RPMI7951 (cell line): ENCODE measurements at places on chromosomes 2 and 18. TPM values are rescaled to one million over a fixed set of nuclear protein-coding genes. Genes with fewer than 3 reads are reported as not detected.
A peak's percentile ranks its signal among the peaks of the same experiment; 100 is the strongest.

Gene SIX3
- total RNA-seq = not detected in 2 replicates

Gene MYL1
- total RNA-seq = not detected in 2 replicates

Gene GULP1
- total RNA-seq = 83.9 and 87.0 TPM in 2 replicates

DNA sequence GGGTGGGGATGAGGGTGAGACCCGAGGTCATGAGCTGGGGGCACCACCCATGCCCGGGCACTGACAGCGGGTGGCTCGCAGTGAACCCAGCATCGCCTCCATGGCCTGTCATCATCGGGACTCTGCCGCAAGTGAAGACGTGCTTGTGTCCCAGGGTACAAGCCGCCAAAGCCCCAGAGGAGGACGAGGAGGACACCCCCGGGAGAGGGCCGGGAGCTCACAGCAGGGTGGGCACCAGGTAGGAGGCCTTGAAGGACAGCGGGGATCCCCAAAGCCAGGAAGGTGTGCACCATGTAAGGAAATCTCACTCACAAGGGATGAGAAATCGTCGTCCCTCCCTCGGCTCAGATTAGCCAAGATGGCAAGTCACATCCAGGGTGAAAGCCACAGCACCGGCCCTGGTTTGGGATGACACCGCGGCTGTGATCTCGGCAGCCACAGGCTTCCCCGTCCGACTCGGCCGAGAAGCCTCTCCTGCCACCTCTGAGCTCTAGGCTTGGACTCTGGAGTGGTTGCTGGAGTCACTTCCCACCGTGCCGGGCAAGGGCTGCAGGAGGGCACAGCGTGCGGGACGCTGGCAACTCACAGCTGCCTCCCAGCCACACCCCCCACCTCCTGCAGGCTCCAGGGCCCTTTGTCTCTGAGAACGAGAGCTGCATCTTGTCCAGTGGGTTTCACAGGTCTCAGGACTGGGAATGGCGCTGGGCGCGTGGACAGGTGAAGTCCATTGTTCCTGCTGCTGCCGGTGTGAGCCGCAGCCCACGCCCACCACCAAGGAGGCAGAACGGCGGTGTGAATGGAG, 81.6 kb upstream of the CTDP1 start:
- no peak for DNase-seq

- DNase-seq = no peak
These were observed 112.9 kb downstream of the CSRNP3 start for GRCh38 chr2:165582409-165582808.

DNA sequence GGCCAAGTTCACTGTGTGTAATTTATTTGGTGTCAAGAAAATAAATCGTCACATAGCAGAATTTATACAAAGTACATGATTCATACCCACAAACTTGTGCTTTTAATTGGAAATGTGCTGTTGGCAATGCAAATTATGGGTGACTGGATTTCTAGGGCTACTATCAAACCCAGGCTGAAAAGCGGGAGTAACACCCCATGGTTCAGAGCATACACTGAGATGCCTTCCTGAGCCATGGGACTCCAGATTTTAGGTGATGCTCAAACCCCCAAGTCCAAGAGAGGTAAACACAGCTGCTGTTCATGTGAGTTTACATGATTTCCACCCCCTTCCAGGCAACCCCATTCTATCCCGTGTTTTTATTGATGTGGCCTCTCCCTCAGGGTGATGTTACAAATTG, 565.9 kb upstream of the ID2 start:
- DNase-seq = peak; percentile 54

DNA sequence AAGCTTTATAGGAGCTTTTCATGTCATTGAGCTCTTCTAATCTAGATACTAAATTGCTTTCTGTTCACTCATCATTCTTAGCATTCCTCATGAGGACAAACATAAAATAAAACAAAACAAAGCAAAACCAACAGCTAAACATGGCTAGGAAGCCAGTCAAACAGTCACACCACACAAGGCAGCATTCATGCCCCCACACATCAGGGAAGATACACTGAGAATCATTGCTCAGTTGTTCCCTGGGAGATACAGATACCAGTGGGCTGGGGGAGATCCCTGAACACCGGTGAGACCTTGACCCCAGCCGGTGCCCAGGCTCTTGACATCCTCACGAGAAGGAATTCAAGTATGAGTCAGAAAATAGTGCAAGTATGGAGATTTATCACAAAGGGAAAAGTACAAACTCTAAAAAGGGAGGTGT, 177.9 kb upstream of the ARL4C start:
- peak; percentile 74 for DNase-seq

- DNase-seq = peak; percentile 72
These were observed 41.3 kb downstream of the SCG2 start for GRCh38 chr2:223560749-223561435.

DNA sequence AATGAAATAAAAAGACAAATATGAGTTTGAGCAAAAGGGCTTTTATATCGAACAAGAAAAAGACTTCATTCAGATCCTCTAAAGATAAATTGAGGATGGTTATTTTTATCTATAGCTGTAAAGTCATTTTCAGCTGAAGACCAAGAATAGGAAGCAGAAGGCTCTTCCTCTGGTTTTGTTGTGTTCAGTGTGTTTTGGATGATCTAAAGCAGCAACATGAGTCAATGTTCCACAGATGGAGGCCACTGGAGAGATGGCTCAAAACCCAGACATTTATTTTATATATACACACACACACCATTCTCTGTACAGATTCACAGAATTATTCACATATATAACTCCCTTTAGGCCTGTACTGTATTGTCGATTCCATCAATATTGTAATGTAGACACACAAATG, 424.3 kb downstream of the MBD2 start:
- no peak for DNase-seq

- no peak for DNase-seq
These were observed 112.2 kb upstream of the TTC39C start for GRCh38 chr18:23902396-23902795.

DNA sequence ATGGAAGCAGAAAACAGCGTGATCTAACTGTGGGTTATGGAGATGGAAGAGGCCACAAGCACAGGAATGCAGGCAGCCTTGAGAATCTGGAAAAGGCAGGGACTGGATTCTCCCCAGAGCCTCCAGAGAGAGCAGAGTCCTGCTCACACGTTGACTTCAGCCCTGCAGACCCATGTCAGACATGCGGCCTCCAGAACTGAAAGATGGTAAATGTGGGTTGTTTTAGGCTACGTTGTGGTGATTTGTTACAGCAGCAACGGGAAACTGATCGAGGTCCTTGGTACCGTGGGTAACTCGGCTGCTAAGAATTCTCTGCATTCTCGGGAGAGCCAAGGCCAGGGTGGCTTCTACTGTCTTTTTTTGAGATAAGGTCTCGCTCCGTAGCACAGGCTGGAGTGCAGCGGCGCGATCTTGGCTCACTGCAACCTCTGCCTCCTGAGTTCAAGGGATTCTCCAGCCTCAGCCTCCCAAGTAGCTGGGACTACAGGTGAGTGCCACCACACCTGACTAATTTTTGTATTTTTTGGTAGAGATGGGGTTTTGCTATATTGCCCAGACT, 97.1 kb downstream of the ACKR3 start:
- no peak for DNase-seq

- DNase-seq = no peak
These were observed 2.0 kb downstream of the ESPNL start for GRCh38 chr2:238101891-238102841.

DNA sequence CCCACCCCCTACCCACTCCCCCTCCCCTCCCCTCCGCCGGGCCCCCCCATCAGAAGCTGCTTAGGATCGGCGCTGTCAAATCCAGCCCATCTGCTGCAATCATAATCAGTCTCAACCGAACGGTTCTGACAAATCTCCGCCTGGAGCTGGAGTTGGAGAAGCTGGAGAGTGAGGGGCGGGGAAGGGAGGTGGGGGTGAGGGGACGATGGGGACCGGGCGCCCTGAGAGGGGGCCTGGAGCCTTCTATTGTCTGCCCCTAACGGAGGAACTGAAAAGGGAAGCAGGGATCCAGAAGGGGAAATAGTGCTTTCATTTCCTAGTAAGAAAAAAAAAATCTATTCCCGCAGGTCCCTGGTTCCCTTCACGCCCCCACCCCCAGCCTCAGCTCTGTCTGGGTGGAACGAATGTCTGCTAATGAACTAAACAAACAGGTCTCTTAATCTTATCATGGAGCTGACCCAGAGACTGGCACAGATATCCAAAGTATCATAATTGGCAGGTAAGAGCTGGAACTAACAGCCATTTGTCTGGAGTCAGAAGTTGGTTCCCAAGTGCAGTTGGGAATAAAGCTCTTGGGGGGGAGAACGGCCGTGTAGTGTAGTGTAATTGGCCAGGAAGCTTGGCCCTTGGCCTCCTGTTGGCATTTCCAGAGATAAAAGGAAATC, 301.2 kb downstream of the NCKAP5 start:
- DNase-seq = no peak

- no peak for DNase-seq
These were observed 24.3 kb downstream of the SMYD1 start for GRCh38 chr2:88091943-88092342.

DNA sequence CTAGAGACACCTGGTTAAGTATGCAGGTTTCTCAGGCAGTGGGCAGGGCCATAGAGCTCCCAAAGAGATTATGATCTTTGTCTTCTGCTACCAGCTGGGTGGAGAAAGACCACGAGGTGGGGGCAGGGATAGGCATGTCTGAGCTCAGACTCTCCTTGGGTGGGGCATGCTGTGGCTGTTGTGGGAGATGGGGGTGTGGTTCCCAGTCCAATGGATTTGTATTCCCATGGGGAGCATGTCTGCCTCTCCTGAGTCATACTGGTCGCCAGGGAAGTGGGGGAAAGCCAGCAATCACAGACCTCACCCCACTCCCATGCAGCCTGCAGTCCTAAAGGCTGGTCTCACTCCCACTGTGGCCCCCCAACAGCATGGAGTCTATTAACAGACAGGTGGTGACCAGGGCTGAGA, 31.4 kb upstream of the RHOB start:
- peak; percentile 68 for DNase-seq
